Liver (tissue), 10 donors: ENCODE measurements at places on chromosomes 1 and 21.
A peak's percentile ranks its signal among the peaks of the same experiment; 100 is the strongest.

- no peak for DNase-seq
Measured at GRCh38 chr1:53091841-53092645, 30.0 kb downstream of the PODN start.

DNA sequence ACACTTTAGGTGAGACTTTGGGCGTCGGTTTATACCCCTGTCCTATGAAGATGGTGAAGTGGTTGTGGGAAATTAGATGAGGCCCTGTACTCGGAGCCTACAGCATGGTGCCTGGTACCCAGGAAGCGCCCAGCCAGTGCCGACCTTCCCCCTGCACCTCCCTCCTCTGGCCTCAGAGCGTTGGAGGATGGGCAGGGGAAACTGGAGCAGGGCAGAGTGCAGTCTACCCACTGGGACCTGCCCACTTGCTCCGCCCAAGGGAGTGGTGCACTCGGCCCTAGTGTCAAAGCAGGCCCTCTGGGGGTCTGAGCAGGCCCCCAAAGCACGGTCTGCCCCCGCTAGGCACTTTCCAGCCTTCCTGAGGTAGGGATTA lies 13.0 kb upstream of the TTC22 start:
- no peak for DNase-seq

DNA sequence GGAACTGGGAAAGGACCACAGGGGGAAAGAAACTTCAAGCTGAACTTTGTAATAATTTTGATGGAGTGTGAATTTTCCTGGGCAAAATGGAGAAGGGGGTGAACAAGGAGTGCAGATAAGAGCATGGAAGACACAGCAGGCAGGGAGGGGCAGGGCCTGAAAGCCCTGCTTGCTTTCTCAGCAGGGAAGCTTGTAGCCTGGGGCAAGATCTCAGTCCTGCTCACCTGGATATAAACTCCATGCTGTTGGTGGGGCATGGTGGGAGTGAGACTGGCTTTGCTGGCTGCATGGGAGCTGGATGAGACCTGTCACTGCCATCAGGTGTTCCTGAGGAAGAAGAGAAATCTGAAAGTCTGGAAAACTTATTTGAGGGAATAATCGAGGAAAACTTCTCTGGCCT lies 58.7 kb upstream of the RC3H1 start:
- no peak for DNase-seq

- no peak for DNase-seq
Measured at GRCh38 chr1:58528518-58528917, 18.0 kb downstream of the OMA1 start.

DNA sequence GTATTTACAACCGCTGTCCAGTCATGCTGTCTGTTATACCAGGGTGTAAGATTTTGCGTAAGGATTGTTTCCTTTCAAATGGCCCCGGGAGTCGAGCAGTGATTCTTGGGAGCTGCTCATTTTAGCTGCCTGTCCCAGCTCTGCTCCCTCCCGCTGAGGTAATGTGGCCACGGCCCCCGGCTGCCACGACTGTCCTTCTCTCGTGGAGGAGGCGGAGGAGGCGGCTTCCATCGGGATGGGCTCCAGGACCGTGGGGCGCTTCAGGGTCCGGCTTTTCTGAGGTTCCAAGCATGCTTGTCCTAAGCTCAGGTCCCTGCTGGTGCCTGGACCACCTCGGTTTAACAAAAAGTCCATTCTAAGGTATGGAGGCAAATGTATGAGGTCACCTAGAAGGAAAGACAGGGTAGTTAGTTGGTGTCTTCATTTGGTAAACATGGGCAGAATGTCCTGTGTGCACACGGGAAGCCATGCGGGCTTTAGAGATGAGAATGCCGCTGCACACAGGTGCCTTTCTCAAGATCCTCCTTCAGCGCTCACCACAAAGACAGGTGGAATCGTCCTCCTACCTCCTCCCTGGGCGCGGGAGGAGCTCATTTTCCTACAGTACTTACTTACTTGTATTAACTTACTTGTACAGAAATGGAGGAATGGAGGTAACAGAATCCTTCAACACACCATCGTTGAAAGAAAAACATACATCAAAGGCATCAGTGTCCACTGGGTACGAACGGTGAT lies 145.9 kb downstream of the PCP4 start:
- no peak for DNase-seq

DNA sequence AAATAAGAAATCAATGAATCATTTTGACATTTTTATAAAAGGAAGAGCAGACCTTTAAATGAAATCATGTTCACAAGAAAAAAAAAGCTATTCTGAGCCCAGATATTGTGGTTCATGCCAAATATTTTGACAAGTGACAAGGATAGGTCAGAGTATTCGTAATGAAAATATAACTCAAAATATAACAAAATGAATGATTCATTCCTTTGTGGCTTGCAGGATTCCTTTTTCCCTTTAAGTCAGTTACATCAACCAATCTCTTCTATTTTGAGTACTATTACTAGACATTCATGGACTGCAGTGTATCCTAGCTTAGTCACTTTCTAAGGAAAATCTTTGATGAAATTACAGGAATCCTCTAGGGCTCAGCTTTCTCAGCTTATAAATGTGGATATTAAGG lies 188.7 kb downstream of the COL11A1 start:
- no peak for DNase-seq

DNA sequence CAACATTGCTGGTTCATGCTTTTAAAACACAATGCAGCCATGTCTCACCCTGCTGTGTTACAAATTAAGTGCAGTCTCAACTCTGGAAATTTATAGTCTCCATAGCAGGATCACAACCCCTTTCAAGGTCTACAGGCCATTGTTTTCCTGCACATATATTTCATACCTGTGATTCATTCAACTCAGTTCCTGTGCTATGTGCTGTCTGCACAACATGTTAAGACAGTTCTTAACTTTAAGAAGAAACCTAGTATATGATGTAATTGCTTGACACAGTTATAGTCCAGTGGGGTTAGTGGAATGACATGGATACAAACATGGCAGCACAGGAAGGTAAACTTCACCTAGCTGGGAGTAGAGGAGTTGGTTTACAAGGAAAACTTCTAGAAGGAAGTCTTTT lies 106.4 kb downstream of the IFI44 start:
- DNase-seq = no peak

GRCh38 chr1:88736633-88737248 lies 52.7 kb downstream of the PKN2 start:
- no peak for DNase-seq

DNA sequence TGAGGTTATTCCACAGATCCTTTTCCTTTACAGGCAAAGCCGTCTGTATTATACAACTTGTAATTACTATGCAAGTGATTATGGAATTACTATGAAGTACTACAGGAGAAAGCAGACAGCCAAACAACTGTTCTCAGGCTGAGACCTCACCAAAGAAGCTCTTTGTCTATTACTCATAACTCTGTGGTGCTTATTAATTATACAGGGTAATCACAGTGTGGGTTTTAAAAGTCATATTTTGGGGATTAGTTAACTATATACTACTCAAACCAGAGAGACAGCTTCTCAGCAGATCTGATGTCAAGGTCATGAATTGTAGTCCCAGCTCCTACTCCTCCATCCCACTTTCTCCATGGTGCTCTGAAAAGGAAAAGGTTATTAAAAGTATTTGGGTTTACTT lies 49.6 kb downstream of the CTTNBP2NL start:
- no peak for DNase-seq

- DNase-seq = no peak
Measured at GRCh38 chr1:245956225-245956624, 550.9 kb downstream of the SMYD3 start.

DNA sequence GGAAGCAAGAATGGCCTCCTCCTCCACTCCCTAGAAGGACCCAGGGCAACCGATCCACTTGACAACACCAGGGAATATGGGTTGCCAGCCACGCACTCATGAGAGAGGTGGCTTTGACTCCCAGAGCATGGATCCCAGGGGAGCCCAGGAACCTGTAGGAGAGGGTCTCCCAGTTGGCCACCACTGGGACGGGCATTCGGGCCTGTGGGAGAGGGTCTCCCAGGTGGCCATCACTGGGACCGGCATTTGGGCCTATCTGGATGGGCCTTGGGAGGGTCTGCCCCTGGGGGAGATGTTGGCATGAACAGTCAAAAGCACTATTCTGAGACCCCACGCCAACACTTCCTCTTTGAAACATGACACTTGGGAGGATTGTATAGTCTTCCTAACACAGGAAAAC lies 565 bp downstream of the TFF1 start:
- no peak for DNase-seq

DNA sequence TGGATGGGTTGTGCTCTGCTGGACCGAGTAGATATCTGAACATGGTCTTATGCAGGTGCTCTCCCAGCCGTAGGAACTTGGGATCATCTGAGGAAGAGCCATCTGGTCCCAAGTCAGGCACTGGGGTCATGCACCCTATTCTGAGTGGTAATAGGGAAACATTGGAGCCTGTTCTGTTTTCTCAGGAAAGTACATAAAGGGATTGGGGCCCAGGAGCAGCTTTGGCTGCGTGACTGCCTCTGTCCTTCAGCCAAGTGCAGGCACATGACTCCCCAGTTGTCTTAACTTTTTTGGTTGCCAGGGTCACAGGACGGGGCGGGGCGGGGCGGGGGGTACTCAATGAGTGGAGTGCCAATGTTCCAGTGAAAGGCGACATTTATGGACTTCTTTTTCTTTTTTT lies 11.5 kb downstream of the PFKFB2 start:
- DNase-seq = peak; percentile 29

DNA sequence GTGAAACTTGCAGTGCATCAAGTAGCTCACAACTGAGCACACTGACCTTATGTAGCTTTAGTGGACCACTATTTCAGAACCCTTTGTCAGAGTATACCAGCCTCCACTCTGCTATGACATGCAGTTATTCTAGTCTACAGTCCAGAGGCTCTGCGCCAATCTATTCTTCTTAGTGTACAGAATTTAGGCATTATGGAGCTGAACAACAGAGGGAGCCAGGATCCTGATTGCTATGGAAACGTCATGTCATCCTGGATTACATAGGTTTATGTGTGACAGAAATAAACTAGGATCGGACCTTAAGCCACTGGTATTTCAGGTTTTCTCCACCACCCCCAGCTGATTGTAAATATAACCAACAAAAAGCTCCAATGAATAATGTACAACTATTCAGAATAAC lies 48.1 kb upstream of the EEIG2 start:
- no peak for DNase-seq

DNA sequence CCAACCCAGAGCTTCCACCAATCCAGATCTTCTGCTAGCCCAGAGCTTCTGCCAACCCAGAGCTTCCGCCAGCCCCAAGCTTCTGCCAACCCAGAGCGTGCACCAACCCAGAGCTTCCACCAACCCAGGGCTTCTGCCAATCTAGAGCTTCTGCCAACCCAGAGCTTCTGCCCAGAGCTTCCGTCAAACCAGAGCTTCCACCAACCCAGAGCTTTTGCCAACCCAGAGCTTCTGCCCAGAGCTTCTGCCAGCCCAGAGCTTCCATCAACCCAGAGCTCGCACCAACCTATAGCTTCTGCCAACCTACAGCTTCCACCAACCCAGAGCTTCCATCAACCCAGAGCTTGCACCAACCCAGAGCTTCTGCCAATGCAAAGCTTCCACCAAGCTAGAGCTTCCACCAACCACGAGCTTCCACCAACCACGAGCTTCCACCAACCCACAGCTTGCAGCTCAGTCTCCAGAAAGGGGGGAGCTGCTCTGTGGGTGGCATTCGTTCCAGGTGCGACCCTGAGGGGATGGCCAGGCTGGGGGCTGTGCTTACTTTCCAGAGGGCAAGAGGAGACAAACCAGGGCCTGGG lies 23.8 kb downstream of the CRYAA start:
- DNase-seq = no peak

GRCh38 chr1:59704716-59705115 lies 110.0 kb upstream of the HOOK1 start:
- DNase-seq = no peak

GRCh38 chr1:152380932-152381331 lies 21.1 kb upstream of the FLG2 start:
- no peak for DNase-seq

DNA sequence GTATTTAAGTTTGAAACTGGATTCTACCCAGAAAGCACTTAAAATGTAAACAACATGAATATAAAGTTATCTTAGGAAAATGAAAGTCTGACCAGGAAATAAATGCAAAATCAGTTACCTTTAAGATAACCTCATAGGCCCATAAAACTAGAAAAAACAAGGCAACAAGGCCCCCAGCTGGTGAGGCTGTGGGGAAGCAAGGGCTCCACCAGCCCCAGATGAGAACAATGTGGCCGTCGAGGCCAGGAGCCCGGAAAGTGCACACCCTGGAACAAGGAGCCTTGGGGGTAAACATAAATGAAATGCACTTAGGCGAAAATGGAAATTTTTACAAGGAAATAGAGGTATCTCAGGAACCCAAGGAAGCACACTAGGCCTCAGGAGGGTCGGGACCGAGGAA lies 37.9 kb upstream of the BMP8B start:
- no peak for DNase-seq

- no peak for DNase-seq
Measured at GRCh38 chr1:232557502-232558191, 72.3 kb downstream of the SIPA1L2 start.

DNA sequence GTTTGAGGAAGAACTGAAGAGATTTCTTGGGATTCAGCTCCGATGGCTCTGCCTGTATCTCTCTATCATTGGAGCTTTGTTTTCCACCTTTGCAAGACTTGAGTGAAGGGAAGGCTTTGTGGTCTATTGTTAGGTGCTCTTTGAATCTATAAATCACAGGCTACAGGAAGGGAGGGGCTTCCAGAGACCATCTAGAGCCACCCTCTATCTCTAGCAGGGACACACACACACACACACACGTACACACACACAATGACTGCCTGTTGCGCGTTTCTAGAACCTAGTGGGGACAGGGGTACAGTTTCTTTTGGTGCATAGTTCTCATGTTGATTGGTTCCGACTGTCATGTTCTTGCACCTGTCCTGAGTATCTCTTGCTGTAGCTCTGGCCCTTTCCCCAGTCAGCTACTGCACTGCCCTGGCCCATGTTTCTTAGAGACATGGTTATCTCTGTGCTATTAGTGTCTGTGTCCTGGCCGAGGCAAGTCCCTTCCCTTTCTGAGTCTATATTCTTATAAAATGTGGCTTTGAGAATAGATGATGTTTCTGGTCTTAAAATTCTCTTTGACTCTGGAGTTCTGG lies 60.7 kb downstream of the MAN1C1 start:
- DNase-seq = no peak

GRCh38 chr1:175602026-175602585 lies 141.3 kb downstream of the TNR start:
- no peak for DNase-seq

DNA sequence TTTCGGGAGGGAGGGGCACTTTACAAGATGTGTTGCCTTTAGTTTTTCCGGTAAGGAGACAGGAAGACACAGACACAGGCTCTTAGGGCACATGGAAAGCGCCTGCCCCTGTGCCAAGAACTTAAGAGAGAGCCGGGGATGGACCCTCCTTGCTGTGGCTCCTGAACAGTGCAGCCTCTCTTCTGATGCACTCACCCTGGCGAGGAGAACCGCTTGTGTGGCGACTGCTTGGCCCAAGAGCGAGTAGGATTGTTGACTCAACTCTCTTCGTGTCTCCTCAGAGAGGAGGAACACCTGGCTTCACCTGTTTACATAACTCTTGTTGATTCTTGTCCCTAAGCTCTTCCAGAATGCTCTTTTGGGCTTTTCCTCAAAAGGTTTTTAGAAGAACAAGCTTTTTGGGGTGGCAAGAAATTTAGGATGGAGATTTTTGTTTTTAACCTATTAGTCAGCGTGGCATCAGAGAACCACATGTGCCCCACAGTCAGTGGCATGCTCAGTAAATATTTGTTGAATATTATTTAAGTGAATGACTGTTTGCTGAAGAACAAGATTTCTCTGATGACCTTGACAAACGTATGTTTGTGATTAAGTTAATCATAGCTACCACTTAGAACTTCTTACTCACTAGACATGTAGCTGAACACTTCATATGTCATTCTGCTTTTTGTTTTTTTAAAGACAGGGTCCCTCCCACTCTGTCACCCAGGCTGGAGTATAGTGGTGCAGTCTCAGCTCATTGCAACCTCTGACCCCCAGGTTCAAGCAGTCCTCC lies 60.6 kb downstream of the NFIA start:
- DNase-seq = no peak
